ENCODE measurements at places on chromosomes 12 and 14.
A peak's percentile ranks its signal among the peaks of the same experiment; 100 is the strongest.

DNA sequence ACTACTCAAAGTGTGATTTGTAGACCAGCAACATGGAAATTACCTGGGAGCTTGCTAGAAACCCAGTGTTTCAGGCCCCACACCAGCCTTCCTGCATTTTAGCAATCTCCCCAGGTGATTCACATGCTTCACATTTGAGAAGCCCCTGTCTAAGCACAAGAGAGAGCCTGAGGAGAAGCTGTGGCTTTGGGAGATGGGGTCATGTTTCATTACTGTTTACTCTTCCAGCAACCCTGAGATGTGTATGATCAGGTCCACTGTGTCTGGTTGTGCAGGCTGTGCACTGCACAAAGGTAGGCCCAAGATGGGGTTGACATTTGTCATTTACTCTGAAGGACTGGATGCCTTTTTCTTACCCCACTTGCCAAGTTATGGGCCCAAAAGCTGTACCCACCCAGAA, 190.1 kb downstream of the SLC41A2 start:
- no peak for DNase-seq

GRCh38 chr12:117134059-117134458, 34.8 kb upstream of the TESC start:
- DNase-seq: no peak

DNA sequence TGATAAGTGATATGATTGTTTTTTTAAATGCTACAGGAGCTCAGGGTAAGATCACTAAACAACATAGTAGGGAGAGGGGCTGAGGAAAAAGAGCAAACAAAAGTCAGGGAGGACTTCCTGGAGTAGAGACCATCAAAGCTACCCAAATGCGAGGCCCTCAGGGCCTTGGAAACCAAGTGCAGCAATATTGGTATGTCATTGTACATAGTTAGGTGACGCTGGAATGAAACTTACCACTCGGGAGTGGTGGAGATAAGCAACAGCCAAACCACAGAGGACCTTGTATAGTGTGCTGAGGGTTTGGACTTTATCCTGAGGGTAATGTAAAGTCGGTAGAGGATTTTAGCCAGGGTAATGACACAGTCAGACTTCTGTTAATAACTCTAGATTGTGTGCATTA, 13.8 kb downstream of the KITLG start:
- peak; percentile 69 for DNase-seq

GRCh38 chr12:111196532-111196931, 172.4 kb downstream of the PHETA1 start:
- no peak for DNase-seq

GRCh38 chr14:34023824-34024767, 73.2 kb upstream of the EGLN3 start:
- no peak for DNase-seq

- DNase-seq: no peak
Observed at GRCh38 chr14:86973177-86973576, 1019.8 kb downstream of the GALC start.

DNA sequence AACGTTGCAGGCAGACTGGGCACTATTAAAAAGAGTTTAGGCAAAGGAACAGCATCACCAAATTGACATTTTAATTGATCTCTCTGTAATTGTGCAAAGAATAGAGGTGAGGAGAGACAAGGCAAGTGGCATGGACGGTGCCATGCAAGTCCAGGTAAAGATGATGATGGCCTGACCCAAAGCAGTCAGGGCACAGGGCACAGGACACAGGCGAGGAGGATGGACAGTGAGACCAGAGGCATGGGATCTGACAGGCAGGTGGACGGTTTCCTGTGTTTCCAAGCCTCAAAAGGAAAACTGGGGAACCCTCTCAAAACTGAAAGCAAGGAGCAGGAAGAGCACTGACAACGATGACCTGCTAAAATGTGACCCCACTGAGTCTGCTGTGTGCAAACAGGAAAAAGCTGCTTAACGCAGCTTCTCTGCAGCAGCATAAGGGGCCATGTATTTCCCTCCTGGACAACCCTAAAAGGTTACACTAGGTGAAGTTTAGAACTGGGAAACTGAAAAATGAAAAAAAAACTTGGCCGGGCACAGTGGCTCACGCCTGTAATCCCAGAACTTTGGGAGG, 50.9 kb downstream of the CLIP1 start:
- DNase-seq: no peak

DNA sequence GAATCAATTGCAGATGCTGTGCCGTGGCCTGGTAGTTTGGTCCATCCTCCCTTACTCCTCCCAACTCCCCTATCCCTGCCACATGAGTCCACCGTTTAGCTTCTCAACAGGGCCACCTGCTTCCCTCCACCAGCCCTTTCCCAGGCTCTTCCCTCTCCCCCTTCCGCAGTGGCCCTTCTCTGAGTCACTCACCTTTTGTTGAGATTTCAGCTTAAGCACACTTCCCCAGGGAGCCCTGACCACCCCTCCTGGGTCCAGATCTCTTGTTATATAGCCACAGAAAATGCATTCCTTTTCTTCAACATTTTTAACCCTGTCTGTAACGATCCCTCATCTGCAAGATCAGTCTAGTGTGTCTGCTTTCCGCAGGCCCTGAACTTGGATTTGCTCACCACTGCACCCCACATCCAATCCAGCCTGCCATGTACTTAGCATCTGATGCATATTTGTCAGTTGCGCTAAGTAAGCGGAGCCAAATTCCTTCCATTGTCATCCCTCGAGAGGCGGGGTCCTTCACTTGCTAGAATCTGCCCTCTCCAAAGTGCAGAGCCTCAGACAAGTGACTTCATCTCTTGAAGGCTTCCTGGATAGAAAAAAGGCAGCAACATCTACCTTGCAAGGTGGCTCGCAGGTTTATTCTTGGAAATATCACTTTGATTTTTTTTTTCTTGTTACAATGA, 41.1 kb downstream of the TMEM63C start:
- DNase-seq: no peak

GRCh38 chr14:50943261-50943942, 881 bp downstream of the PYGL start:
- DNase-seq: peak; percentile 60

DNA sequence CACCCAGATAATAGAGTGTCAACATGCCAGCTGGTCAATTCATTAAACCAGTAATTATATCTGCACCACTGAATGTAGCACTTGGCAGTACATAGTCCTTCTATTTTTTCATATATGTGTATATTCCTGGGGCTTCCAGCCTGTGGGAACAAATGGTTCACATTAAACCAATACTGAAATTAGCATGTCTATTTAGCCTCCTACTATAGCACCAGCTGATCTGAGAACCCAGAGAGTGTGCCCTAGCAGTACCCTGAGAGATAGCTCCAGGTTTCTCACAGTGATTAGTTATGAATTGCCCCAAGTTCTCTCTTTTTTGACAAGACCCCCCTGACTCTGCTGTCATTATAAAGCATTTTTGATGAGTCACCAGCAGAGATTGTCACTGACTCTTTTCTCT, 1097.3 kb upstream of the FLRT2 start:
- DNase-seq: no peak

DNA sequence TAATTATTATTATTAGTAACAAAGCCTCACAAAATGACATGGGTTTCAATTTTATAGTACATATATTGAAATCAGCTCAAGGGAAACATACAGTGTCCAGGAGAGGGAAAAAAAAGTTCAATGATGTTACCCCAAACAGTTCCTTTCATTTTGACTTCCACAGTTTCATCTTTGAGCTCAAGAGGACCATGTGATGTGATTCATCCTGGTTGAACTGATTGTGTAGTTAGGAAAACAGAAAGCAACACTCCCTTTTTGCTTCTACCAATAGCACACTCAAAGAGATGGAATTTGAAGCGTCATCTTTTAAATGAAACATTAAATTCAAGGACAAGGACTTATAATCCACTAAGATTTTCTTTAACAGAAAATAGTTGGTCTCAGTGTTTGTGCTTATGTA, 461.0 kb downstream of the FOXG1 start:
- DNase-seq: peak; percentile 51

GRCh38 chr14:22780105-22780679, 13.7 kb downstream of the OXA1L start:
- DNase-seq: peak; percentile 61

GRCh38 chr12:64625243-64626077, 15.2 kb downstream of the RASSF3 start:
- DNase-seq: peak; percentile 94

- DNase-seq: no peak
Observed at GRCh38 chr14:97290977-97291376, 493.8 kb downstream of the VRK1 start.

DNA sequence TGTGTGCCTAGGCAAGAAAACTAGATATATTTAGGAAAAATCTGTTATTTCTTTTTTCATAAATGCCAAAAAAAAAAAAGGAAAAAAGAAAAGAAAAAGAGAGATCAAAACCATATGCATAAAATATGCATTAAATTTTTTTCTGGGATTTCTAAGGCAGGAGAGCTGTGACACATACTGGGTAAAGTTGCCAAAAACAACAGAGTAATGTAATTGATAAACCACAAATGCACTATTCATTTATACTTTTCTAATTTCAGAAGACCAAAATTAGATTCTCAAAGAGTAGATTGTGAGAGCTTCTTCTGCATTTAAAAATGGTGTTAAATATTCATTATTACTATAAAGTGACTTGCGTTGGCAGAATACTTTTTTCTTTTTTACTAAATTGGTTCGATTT, 673.8 kb upstream of the MGAT4C start:
- no peak for DNase-seq

DNA sequence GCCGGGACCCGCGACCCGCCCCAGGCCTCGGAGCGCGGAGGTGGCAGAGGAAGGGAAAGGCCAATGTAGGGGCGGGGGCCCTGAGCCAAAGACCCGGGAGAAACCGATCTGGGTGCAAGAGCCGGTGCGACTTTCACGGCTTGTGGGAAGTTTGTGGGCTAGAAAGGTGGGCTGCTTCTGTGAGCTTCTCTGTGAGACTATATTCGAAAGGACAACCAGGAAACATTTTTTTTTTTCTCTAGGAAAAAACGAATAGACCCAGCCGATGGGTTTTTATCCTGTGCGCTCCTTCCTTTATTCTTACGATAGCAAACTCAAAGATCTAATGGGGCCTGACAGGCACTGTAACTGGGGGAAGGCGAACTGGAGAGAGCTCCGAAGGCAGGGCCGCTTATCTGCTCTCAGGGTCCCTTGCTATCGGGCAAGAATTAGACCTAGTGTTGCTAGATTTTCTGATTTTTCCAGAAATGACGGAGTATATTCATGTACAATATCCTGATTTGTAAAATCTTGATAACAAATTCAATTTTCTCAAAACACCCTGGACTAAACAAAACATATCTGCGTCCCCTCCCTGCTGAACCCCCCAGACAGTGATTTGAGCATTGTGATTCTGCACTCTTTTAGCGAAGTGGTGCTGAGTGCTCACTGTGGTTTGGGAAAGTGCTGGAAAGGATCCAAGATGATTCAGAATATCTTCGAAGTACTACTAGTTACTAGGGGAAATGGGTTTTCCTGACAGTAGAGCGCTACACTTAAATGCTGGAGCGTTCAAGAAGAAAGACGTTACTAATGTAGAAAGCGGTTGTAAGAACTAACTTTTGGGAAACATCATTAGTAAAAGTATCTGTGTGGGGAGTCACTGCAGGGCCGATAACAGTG, 563 bp upstream of the STXBP6 start:
- peak; percentile 41 for DNase-seq

- DNase-seq: no peak
Observed at GRCh38 chr12:72082986-72083820, 144.6 kb downstream of the TPH2 start.

DNA sequence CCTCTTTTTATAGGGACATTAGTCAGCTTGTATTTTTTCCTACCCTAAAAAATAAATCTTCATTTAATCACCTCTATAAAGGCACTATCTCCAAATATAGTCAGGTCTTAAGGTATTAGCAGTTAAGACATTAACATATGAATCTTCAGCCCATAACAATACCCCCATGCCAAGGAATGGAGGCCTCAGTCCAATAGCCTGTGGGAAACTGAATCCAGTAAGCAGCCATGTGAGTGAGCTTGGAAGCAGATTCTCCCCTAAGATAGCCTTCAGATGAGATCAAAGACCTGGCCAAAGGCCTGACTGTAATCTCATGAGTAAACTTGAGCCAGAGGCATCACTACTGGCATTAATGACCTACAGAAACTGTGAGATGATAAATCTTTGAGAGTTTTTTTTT, 232.1 kb upstream of the SYT10 start:
- DNase-seq: peak; percentile 42

DNA sequence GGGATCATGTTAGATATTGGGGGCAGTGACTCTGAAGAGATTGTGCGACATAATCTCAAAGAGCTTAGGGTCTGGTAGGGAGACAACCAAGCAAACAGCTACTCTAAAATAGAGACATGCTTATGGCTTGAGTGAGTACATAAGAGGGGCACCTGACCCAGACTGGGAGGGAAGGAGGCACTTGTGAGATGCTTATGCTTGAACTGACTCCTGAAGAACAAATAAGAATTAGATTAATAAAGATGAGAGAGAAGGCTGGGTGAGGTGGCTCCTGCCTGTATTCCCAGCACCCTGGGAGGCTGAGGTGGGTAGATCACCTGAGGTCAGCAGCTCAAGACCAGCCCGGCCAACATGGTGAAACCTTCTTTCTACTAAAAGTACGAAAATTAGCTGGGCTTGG, 19.1 kb downstream of the TMTC2 start:
- DNase-seq: no peak

- no peak for DNase-seq
Observed at GRCh38 chr12:103882861-103883596, 42.0 kb upstream of the NT5DC3 start.

GRCh38 chr12:94265966-94266745, 117.8 kb downstream of the PLXNC1 start:
- DNase-seq: no peak

DNA sequence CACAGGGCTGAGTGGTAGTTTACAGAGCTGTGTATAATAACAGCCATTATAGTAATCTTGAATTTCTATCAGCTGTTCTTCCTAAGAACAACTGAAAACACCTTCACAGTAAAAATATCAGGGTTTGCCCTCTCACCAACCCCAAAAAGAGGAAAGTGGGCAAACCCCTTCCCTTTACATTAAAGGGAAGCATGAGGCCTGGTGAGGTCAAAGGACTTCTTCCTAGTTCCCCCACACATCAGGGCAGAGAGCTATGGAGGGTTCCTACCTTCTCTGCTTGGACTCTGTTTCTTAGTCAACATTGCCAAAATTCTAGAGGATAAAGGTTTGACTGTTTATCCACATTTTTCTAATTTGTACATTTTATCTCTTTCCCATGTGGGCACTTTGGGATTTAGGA, 4.4 kb upstream of the RPAP3 start:
- DNase-seq: no peak

- no peak for DNase-seq
Observed at GRCh38 chr12:77247542-77247941, 182.2 kb upstream of the E2F7 start.

DNA sequence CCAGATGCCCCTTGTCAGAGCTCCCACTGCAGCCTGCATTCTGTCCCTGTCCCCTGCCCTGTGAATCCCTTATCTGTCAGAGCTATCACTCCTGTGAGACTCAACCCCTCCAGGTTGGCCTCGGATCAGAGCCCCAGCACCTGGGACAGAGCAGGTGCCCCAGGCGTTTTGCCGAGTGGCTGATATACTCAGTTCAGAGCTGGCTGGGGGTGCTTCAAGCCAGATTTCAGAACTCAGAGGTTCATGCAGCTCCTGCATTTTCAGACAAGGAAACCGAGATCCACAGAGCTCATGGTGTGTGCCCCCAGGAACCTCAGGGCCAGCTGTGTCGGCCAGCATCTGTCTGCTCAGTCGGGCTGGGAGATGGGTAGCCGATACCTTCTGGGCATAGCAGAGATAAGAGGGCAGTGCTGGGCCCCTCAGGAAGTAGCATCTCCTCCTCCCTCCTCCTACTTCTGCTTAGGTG, 228.0 kb upstream of the RTL1 start:
- no peak for DNase-seq
